Panc1 (cell line): ENCODE measurements at places on chromosomes 2 and 18. TPM values are rescaled to one million over a fixed set of nuclear protein-coding genes. Genes with fewer than 3 reads are reported as not detected.
A peak's percentile ranks its signal among the peaks of the same experiment; 100 is the strongest.

GRCh38 chr2:45681675-45682074 lies 30.2 kb downstream of the PRKCE start:
- DNase-seq: peak; percentile 86

DNA sequence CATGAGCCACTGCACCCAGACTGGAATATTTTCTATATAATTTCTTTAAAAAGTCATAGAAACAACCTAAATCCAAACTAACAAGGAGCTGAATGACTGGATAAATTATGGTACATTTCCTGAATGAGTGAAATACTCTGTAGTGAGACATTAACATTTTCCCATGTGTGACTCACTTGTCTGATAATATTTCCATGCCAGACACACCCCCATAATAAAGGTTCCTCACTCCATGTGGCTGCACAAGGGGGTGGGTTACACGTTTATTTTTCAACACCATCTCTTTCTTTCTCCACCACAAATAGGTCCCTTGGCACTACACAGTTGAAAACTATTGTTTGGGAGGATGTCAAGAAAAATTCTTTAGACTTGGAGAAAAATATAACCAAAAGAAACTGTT lies 266.3 kb upstream of the LYPD1 start:
- DNase-seq: no peak

DNA sequence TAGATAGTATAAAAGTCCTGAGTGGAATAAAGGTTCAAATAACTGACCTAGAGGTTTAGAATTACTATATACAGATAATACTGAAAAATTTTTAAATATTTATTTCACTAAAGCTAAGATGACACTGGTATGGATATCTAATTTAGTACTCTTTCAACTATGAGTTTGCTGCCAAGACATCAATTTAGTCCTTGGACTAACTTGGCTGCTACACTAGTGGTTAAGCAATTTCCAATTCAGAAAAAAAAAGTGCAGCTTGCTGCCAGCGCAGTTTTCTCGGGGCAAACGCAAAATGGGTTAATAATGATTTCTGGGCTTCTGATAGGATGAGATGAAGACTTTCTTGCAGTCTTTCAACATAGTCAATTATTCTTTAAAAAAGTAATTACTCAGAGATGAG lies 10.8 kb downstream of the BUB1 start:
- DNase-seq: no peak

DNA sequence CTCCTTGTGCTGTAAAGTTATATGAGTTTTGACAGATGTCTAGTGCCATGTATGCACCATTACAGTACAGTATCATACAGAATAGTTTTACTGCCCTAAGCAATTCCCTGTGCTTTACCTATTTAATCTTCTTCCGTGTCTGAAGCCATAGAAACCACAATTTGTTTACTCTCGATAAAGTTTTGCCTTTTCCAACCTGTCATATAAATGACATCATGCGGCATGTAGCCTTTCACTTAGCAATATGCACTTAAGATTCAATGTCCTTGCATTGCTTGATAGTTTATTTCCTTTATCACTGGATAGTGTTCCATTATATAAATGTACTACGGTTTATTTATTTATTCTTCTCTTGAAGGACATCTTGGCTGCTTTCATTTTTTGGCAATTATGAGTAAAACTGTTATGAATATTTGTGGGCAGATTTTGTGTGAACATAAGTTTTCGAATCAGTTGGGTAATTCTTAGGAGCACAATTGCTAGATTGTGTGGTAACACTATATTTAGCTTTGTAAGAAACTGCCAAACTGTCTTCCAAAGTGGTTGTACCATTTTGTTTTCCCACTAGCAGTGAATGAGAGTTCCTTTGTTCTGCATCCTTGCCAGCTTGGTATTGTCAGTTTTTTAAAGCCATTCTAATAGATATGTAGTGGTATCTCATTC lies 136.8 kb upstream of the MAP3K20 start:
- no peak for DNase-seq

- DNase-seq: no peak
Measured at GRCh38 chr18:52615321-52615720, 275.3 kb downstream of the DCC start.

PDCD1 gene
- total RNA-seq: 0.15 TPM

DNA sequence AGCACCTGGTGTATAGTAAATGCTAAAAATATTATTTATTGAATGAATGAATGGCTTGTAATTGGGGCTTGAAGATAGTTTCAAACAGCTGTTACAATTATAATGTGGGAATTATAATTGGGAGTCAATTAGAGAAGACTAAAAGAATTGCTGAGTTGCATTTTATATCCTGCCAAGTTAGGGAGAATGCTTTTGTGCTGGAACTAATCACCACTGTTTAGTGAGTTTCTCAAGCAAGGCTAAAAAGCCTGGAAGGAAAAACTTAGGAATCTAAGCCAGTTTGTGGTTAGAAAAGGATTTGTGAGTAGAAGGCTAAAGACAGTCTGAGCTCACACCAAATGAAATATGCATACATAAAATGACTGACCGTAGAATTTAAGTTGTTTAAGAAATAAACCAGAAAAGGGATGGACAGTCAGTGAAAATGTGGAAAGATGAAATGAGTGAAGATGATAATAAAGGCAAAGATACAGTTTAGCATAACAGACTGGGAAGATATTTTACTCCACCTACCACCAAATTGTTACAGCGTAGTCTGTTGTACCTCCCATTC lies 647.7 kb upstream of the FSHR start:
- DNase-seq: no peak

CABLES1 gene
- total RNA-seq: 66.4 TPM

DNA sequence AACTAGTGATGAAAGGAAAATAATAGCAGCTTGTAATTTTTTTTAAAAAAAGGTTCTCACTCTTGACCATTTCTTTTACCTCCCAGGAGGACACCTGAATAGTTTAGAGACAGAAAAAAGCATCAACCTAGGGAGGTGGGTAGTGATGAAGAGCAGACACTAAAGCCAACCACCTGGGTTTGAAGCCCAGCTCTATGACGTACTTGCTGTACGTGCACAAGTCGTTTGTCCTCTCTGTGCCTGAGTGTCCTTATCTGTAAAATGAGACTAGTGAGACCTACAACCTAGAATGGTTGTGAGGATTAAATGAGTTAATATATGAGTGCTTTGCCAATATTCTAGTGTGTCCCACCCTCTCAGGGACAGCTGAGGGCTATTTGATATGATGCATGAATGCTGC lies 5.8 kb downstream of the SLC1A4 start:
- DNase-seq: no peak

DNA sequence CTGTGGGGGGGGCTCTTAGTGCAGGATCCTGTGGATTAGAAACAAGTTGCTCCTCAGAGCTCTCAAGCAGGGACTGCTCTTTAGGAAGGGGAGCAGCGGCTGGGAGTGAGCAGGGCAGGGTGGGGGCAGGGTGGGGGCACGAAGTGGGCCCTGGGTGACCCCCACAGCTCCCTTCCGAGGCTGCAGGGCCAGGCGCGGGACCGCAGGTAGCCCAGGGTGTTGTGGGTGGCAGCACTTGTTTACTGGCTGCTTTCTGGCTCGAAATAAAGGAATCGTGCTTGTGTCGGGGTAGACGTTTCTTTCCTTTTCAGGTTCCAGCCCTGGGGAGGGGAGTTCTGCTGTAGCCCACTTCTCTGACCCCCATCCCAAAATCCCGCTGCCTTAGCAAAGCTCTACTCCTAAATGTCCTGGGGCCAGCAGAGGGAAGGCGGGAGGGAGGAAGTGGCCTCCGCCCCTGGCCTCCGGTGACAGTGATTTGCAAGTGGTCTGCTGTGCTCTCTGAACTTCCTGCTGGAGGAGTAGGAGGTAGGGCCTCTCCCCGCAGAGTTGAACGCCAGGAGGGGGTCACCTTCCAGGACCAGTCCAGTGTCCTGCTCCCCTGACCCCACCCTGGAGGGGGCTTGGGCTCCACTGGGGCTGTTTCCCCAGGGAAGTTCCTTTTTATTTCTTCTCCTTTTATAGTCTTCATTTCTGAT lies 8.3 kb downstream of the NEU4 start:
- no peak for DNase-seq

MYO7B gene
- 0.15 TPM for total RNA-seq

- no peak for DNase-seq
Measured at GRCh38 chr2:215611609-215612386, 175.9 kb upstream of the FN1 start.

- no peak for DNase-seq
Measured at GRCh38 chr18:52874774-52875173, 534.8 kb downstream of the DCC start.

MAP3K19 gene
- not detected for total RNA-seq

CCDC74B gene
- 9.8 TPM for total RNA-seq

GDF7 gene
- total RNA-seq: not detected

GRCh38 chr2:143175438-143175837 lies 46.2 kb downstream of the ARHGAP15 start:
- DNase-seq: no peak

- no peak for DNase-seq
Measured at GRCh38 chr2:186748354-186748753, 54.5 kb downstream of the FAM171B start.

C1QL2 gene
- total RNA-seq: not detected

ICOS gene
- total RNA-seq: 0.18 TPM

DNA sequence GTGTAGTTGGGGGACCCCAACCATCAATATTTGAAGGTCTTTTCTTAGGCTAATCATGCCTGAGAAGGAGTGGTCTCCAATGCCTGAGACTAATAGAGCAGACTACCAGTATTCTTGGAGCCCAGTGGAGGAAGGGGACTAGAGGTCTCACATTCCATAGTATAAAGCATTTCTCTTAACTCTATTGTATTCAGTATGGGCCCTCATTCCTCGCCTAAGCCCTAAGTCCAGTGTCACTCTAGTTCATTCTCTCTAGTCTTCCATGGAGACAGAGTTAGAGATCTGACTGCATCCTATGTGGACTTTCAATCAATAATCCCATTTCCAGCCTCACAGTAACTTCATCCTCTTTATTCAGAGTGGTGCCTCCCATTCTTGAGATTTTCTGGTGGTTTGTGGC lies 29.7 kb upstream of the MAP4K4 start:
- no peak for DNase-seq

DNA sequence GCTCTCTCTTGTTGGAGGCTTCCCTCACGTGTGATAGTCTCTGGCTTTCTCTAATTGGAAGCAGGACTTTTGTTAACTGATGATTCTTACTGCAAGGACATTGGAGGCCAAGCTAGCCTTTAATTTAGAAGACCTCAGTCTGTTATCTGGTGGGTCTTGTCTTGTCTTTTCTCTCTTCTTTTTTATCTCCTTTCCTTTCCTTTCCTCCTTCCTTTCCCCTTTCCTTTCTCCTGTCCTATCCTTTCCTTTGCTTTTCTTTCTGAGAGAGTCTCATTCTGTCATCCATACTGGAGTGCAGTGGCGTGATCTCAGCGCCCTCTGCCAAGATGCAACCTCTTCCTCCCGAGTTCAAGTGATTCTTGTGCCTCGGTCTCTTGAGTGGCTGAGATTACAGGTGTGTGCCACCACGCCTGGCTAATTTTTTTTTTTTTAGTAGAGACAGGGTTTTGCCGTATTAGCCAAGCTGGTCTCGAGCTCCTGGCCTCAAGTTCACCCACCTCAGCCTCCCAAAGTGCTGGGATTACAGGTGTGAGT lies 18.1 kb downstream of the CCNYL1 start:
- DNase-seq: no peak

- no peak for DNase-seq
Measured at GRCh38 chr2:40535972-40536371, 84.1 kb upstream of the SLC8A1 start.

- DNase-seq: no peak
Measured at GRCh38 chr2:158665536-158666302, 129.4 kb upstream of the DAPL1 start.

DNA sequence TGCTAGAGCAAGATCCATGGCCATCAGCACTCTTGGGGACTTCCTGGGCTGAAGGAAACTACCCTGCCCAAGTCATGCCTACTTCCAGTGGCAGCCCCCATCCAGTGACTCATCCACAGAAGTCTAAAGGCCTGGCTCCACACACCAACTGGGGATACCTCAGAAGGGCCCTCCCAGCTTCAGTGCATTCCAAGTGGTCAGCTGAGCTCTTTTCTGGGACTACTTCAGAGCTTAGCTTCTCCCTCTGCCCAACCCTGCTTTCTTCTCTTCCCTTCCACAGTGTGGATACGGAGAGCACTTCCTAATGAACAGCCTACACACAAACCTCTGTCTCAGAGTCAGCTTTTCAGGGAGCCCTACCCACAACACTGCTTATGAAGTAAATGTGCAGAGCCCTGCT lies 66.5 kb downstream of the CLHC1 start:
- no peak for DNase-seq

GRCh38 chr2:172564376-172564775 lies 8.5 kb downstream of the PDK1 start:
- DNase-seq: no peak

- DNase-seq: no peak
Measured at GRCh38 chr2:233114421-233114861, 54.3 kb downstream of the INPP5D start.

DNA sequence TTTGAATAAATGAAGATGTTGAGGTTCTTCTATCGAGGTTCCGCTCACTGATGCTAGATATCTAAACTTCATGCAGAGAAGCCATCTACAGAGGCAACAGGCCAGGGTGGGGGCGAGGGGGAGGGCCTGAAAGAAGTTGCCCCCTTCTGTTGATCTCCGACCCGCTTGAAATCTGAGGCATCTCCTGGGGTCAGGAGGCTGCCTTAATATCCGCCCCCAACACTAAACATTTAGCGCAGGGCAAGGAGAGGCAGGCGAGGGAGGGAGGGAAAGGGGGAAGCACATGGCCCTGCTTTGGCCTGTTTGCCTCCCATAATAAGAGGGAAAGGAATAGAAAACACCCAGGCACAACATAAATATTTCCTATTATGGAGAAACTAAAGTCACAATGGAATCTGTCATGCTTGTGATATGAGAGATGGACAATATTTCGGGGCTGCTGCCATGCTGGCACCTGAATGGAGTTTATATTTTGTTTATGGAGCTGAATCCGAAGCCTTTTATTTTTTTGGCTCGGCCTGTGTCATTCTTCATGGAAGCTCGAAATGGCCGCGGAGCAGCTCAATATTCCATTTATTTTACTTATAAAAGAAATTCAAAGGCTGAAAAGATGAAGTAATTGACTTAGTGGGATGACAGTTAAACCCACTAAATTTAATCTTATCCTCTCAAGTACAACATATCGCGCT lies 221.1 kb downstream of the INSIG2 start:
- no peak for DNase-seq

MXD1 gene
- 6.5 TPM for total RNA-seq

RIT2 gene
- total RNA-seq: not detected
